ENCODE measurements at places on chromosomes 6 and 20.
A peak's percentile ranks its signal among the peaks of the same experiment; 100 is the strongest.

GRCh38 chr6:56004426-56004825 lies 129.0 kb upstream of the BMP5 start:
- no peak for DNase-seq

GRCh38 chr6:151566557-151566956 lies 72.7 kb downstream of the CCDC170 start:
- peak; percentile 89 for DNase-seq

DNA sequence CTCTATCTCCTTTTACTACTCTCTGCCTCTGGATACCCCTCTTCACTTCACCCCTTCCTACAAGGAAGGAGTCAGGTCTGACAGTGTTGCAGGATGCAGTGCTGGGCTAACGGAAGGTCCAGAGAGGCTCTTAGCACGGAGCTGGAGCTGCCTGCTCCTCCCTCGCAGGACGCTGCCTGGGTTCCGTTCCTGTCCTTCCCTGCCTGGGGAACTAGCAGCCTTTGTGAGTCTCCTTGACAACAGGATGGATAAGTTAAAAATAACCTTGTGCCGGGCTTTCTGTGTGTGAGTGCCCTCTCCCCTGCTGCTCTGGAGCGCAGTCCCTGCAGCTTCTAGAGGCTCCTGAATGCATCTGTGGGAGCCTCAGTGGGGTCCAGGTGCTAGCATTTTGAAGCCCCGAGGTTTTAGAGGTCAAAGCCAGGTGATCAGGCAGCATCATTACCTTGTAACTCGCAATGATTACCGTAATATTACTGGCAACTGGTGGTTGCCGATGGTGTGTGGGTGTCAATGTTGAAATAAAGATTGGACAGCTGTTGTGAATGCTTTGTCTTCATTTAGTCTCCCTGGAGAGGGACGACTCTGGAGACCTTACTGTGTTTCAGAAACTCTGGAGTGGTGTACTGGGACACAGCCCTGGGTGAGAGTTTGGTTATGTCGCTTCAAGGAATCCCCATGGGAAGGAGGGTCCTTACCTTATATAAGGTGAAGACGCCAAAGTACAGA lies 44.4 kb downstream of the CDS2 start:
- no peak for DNase-seq

DNA sequence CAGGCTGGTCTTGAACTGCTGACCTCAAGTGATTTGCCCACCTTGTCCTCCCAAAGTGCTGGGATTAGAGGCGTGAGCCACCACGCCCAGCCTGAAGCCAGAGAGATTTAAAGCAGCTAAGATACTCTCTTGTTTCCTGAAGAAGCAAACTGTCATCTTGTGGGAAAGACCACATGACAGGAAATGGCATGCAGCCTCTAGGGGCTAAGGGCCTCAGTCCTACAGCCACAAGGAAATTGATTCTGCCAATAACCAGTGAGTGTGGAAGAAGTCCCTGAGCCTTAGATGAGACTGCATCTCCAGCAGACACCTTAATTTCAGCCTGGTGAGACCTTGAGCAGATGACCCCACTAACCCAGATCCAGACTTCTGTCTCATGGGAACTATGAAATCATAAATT lies 40.9 kb downstream of the KIZ start:
- no peak for DNase-seq

Data from osteoblast (primary cell).